WTC11 (cell line): ENCODE measurements at places on chromosomes 5 and 9. TPM values are rescaled to one million over a fixed set of nuclear protein-coding genes. Genes with fewer than 3 reads are reported as not detected.

DNA sequence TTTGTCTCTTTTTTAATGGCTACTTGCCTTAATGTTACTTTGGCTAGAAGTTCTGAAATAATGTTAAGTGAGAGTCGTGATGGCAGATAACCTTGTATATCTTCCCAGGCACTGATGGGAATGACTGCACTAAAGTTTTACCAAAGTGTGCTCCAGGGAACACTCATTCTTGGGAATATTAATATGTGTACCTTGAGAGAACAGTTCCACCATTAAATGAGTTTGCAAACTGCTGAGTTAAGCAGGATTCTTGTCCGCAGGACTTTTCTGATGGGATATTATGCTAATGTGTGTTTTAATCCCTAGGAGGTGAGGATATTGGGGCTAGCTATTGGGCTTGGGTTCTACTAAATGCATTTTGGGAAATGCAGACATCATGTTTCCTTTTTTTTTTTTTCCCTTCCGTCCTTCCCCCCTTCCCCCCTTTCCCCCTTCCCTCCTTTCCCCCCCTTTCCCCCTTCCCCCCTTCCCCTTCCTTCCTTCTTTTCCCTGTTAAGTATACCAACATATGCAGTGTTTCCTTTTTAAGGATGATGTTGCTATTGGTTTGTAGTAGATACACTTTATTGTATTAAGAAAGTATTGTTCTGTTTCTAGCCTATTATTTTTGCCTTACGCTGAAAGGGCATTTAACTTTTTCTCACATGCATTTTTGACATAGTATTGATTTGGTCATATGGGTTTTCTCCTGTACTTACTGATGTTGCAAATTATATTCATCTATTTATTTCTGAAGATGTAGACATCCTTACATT is 15.5 kb downstream of the ZBTB34 start:
- peaks cover 9% of the 10 kb centered on the region for H3K4me1 ChIP-seq
- peaks cover 20% of the 10 kb centered on the region for H3K36me3 ChIP-seq
- DNase-seq: no peak
- H3K27ac ChIP-seq: 0 out of 2 replicates have a peak overlapping the region, but pooled peaks have one; percentile 34

DNA sequence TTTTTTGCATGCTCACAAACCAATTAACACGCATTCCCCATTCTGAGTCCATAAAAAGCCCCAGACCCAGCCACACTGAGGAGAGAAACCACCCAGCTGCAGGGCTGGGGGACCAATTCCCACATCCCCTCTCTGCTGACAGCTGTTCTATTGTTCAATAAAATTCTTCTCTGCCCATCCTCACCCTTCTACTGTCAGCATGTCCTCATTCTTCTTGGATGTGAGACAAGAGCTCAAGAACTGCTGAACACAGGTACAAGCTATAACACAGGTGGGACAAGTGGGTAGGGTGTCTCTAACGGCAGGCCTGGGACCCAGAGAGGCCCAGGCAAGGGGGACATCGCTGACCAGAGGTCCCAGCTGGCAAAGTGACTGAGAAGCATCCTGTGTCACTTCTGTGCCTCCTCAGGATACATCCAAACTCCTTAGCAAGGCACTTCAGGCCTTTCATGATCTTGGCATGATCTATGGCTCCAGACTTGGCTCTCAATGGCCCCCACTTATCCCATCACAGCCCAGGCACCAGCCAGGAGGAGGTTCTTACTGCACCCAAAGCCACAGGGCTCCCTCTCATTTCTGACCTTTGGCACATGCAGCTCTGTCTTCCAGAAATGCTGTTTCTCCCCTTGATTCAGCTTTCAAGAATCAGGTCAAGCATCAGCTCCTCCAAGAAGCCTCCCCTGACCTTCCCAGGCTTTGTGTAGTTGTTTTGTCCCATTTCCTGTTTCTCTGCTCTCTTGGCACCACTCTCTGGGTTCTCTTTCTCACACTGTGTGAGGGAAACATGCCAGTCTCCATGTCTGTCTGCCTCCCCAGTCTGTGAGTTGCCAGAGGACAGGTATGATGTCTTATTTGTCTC is 7.3 kb upstream of the ALDH1B1 start:
- no peak for DNase-seq
- H3K4me1 ChIP-seq: peaks cover 17% of the 10 kb centered on the region
- no peak overlapping the region for H3K4me3 ChIP-seq
- H3K27ac ChIP-seq: no peak overlapping the region

The SPINK5 gene
- 5.9 to 10.5 TPM (median 8.4 TPM) in 3 replicates for total RNA-seq

The IGFBPL1 gene
- 36.7 to 44.9 TPM (median 42.6 TPM) in 3 replicates for total RNA-seq

GRCh38 chr5:31404325-31404724 is 127.6 kb downstream of the DROSHA start:
- no peak overlapping the region for H3K27ac ChIP-seq
- no peak overlapping the region for H3K4me3 ChIP-seq
- no peak for DNase-seq
- H3K4me1 ChIP-seq: no peaks in the 10 kb centered on the region

DNA sequence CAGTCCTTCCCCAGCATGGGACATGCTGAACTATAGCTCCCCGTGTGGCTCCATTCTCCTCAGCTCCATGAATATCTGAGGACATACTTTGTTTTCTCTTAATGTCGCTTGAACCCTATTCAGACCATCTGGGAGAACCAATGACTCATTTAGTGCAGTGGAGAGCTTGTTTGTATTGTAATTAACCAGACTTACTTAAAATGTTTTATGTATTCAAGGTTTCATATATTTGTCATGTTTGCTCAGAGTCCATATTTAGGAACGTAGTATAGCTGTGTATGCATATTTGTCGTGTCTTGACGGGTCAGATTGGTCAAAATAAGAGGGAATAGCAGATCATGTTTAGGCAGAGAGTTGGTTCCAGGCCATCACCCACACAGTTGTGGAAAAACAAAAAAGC is 150.1 kb upstream of the NTRK2 start:
- H3K4me3 ChIP-seq: no peak overlapping the region
- peaks cover 26% of the 10 kb centered on the region for H3K36me3 ChIP-seq
- no peaks in the 10 kb centered on the region for H3K27me3 ChIP-seq
- H3K4me1 ChIP-seq: peaks cover 7% of the 10 kb centered on the region

The MAST4 gene
- total RNA-seq: 7.3 to 10.0 TPM (median 8.0 TPM) in 3 replicates
